DMS53 (cell line): ENCODE measurements at places on chromosomes 4 and X.

DNA sequence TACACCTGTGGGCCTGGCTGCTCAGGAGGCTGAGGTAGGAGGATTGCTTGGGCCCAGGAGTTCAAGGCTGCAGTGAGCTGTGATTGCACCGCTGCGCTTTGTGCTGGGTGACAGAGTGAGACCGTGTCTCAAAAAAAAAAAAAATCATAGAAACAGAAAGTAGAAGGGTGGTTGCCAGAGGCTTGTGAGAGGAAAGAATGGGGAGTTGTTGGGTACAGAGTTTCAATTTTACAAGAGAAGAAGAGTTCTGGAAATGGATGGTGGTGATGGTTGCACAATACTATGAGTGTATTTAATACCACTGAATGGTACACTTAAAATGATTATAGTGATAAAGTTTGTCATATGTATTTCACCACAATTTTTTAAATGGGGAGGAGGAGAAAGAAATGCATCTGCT, 10.2 kb upstream of the GLOD5 start:
- no peak for DNase-seq

- peak; percentile 89 for DNase-seq
Measured at GRCh38 chr4:3346146-3346545, 53.3 kb downstream of the RGS12 start.

- no peak for DNase-seq
Measured at GRCh38 chr4:152169683-152170082, 366.2 kb downstream of the FBXW7 start.

DNA sequence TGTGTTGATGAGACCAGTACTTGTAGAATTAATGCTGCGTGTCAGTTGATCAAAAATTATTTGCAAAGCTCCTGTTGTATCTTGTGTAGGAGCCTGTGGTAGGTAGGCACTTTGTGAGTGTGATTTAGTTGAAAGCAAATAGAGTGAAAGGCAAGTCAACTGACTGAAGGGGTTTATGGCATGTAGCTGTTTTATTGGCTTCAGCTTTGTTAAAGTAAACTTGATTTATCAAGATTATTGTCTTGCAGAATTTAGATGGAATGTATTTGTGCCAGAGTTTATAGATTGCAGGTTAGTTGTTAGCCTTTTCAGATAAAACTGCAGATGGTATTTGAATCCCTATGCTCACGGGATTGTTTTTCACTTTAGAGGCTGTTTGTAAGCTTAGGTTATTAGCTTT, 128.0 kb downstream of the FRAS1 start:
- no peak for DNase-seq

GRCh38 chr4:76090241-76090691, 15.8 kb downstream of the ART3 start:
- DNase-seq: no peak

- DNase-seq: no peak
Measured at GRCh38 chr4:10117359-10118047, 904 bp upstream of the WDR1 start.

DNA sequence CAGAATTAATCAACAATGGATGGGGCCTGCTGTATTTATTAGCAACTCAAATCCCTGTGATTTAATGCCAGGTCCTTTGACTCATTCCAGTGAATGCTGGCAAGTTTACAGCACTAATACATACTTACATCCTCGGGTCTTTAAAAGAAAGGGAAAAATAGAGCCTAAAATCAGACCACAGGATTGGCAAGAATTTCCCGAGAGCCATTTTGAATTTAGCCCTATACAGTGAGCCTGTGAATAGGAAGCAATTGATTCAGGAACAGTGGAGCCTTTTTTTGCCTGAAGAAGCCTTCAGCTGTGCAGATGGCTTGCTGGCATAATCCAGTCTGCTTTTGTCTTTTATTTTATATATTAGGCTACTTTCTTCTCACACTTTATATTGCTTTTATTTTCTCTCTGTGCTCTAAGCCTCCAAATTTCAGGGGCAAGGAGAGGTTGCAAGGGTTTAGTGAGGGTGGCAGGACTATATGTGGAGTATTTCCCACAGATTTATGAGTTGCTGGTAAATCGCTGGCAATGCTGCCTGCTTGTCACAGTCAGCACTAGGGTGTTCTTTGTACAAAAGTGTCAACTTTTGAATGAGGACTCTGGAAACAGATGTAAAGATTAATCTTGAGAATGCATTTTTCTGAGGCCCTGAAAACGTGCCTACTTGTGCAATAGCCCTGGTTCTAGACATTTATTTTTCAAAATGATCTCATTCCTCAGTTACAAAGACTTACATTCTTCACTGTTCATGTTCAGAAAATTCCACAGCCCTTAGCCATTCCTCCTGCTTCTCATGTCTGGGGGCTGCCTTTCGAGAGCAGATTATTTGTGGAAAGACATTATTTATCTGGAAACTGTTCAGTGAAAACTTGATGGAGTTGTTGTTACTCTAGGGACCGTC, 303.5 kb downstream of the SPRY1 start:
- DNase-seq: no peak

DNA sequence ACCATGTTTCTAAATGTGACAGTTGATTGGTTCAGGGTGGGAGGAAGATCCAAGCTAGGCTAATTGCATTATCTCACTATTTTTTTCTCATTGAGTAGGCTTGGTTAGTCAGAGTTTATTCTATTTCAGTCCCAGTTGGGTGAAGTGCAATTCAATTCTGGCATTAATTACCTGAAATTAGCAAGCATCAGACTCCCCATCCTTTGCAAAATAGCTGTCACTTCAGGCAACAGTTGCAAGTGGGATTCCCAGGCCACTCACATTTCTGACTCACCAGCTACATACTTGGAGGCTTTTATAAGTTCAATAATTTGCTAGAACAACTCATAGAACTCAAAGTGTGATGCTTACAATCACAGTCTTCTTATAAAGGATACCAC, 155.8 kb upstream of the HAND2 start:
- no peak for DNase-seq

GRCh38 chr4:181618896-181619295, 624.3 kb upstream of the TENM3 start:
- DNase-seq: no peak

GRCh38 chr4:52714597-52715254, 36.5 kb downstream of the ERVMER34-1 start:
- DNase-seq: peak; percentile 18

DNA sequence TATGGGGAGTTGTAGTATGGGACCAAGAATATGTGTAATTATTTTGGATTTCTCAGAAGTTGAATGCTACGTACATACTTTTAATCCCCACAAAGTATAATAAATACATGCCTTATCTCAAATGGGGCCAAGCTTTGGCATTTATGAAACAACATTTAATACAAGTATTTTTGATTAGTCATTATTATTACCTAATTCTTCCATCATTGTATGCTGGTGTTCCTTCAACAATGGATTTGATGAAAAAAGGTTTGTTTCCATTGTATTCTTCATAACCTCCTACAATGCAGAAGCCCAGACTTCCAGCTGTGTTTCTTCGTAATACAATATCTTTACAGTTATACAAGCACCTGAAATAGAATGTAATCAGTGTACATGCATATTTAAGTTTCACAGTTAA, 83.8 kb downstream of the FIP1L1 start:
- DNase-seq: peak; percentile 6

- no peak for DNase-seq
Measured at GRCh38 chr4:187732524-187732923, 263.0 kb upstream of the ZFP42 start.

- peak; percentile 63 for DNase-seq
Measured at GRCh38 chrX:96453139-96453538, 231.5 kb upstream of the DIAPH2 start.

DNA sequence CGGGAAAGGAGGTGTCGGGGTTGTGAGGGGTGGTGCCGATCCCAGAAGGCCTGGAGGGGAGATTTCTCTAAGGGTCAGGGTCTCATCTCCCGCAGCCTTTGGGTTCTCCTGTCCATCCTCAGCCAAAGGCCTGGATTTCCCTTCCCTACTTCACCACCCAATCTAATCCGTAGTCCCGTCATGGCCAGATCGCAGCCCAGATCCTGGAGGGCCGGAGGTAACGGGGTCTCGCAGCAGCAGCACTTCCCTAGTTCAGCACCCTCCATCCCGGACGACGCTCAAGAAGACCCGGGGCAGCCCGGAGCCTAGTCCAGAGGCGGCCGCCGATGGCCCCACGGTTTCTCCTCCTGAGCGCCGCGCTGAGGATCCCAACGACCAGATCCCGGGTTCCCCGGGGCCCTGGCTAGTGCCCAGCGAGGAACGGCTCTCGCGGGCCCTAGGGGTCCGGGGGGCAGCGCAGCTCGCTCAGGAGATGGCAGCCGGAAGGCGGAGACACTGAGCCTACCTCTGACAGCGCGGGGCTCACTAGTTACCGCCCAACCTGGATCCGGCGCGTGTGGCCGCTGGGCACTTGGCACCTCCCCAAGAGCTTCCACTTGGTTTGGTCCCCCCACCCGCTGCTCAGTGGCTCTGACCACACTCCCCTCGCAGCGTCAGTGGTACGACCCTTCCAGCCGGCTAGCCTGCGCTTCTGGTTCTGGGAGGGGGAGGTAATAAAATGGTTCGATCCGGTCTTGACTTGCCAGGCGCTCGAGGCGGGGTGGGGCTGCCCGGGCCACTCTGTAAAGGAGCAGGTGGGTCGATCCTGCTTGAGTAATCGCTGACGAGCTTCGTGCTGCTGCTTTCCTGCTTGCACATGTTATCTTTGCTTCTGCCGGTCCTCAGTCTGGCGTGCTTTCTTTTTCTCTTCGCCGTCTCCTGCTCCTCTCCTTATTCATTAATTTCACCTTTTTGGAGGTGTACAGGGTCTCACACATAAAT, 3.6 kb downstream of the MAGIX start:
- DNase-seq: peak; percentile 99

GRCh38 chr4:63106600-63106999, 1302.7 kb downstream of the TECRL start:
- DNase-seq: no peak

- DNase-seq: no peak
Measured at GRCh38 chr4:164501074-164501473, 252.9 kb upstream of the SMIM31 start.

DNA sequence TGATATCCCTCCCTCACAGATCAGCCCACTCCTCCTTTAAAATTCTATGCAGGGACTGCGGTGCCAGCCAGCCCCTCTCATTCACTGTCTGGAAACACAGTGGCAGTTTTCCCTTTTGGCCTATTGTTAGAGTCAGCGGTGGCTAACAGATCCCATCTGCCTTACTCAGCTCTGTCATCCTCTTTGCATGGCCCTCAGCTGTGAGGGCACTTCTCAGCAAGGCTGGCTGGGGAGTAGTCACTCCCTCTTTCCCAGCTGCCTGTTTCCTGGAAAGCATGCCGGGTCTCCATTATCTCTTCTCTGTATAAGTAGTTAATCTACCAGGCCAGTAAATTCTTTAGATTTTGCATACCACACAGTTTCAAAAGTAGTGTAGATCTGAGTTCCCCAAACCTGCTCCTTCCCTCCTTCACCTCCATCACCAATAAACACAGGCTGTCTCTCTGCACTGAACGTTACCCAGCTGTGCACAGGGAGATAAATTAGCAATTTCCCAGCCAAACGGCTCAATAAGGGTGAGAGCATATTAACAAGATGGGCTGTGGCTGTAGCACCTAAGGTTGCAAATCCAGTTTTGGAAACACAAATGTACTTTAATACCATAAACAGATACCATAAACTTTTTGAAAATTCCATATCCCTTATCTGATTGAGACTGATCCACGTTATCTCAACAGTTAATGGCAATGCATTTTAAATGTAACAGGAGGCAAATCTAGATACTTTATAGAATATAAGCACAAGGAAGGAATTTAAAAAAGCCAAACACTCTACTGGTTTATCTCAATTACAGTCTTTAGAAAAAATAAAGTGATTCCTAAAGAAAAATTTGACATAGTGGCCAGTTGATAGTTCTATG, 229.3 kb downstream of the ANKRD50 start:
- DNase-seq: peak; percentile 45

GRCh38 chrX:133928365-133928764, 57.0 kb downstream of the GPC3 start:
- no peak for DNase-seq

GRCh38 chrX:19121898-19122640, at the start of gene ADGRG2:
Gene ADGRG2 (minus strand): TSS chrX:19122468. CDS start chrX:19068834, 53,634 bp downstream.
- peak; percentile 73 for DNase-seq

GRCh38 chrX:108734426-108734825, 1.9 kb downstream of the IRS4 start:
- DNase-seq: no peak

GRCh38 chr4:23789762-23790161, 100.1 kb downstream of the PPARGC1A start:
- no peak for DNase-seq

DNA sequence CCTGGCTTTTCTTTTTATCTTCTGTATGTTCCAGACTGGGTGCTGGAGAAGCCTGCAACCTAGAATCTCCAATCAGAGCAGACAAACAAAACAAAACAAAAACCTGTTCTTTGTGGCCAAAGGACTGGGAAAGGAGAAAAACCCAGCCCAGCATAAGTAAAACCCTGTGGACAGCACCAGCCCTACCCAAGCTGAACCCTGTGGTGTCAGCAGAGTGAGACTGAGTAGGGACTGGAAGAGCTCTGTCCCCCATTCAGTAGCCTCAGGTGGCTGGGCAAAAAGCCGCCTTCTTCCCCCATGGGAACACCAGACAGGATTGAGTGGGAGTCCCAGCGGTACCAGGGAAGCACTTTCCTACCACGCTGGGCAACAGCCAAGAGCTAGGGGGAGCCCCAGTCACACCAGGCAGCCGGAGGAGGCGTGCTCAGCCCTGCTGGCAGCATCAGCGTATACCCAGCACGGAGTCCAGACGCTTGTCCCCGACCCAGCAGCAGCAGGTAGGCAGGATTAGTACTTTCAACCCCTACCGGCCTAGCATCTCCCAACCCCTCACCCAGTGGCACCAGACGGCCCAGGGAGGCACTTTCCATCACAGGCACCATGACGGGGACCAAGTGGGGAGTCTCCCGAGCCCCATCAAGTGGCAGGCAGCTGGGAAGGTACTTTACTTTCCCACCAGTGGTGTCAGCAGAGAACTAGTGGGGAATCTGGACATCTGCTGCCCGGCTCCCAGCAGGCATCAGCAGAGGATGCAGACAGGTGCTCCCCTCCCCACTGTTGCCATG, 8.6 kb upstream of the JADE3 start:
- DNase-seq: peak; percentile 95

DNA sequence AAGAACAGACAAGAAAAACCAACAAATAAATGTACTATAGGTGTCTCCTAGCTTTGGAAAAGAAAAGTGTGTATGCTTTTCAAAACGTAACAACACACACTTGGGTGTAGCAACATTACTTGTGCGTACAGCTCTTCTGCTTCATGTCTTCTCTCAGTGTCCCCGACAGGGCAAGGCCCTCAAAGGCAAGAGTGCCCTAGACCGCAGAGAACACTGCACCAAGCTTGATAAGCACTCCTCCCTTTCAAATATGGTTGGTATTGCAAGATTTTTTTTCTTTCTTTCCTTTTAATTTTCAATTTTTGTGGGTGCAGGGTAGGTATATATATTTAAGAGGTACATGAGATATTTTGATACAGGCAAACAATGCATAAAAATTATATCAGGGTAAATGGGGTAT, 106.8 kb downstream of the EIF4E start:
- no peak for DNase-seq

GRCh38 chr4:40608628-40609027, 21.0 kb downstream of the RBM47 start:
- no peak for DNase-seq

DNA sequence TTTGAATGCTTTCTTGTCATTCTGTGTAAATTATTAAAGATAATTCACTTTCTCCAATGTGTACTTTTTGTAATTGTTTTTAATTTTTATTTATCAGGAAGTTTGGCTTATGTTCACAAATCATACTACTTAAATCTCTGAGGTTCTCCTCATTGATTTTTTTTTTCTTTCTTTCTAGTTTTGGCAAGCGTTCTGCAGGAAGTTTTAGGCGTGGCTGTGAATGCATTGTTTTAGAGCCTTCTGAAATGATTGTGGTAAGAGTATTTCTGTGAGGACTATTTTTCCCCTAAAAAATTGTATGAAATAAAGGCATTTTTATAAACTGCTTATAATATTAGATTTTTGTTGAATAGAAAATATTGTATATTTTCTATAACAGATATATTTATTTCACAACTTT, 135.8 kb downstream of the RAPGEF2 start:
- no peak for DNase-seq
